ENCODE measurements at places on chromosomes 16 and 17. TPM values are rescaled to one million over a fixed set of nuclear protein-coding genes. Genes with fewer than 3 reads are reported as not detected.

DNA sequence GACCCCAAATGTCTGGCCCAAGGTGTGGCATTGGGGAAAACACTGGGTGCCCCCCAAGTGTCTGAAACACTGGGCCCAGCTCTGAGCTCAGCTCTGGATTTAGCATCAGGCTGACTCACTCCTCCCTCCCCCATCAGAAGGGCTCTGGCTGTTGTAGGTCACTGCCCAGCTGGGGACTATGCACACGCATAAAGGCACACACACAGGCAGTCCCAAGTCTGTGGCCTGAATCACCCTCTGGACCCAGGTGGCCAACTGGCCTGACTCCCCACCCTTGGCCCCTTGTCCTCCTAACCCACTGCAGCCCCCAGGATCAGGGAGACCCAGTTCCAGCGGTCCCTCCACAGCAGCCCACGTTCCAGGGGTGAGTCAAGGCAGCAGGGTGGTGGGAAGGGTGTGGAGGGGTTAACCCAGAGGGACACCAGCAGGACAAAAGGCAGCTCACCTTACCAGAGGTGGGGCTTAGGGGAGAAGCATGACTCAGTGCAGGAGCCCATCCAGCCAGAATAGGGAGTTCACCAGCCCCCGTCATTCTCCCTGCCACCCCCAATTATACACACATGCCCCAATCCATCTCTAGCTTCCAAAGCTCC is 47.0 kb downstream of the MYO18A start:
- DNase-seq, result no peak

The PITPNM3 gene
- polyA plus RNA-seq, result 0.12 TPM

GRCh38 chr17:56595831-56596690 is 2.6 kb downstream of the NOG start:
- DNase-seq, result no peak

The ABI3 gene
- polyA plus RNA-seq, result 8.1 TPM

The TM4SF5 gene
- not detected for polyA plus RNA-seq

The SLC16A11 gene
- polyA plus RNA-seq, result 2.1 TPM

DNA sequence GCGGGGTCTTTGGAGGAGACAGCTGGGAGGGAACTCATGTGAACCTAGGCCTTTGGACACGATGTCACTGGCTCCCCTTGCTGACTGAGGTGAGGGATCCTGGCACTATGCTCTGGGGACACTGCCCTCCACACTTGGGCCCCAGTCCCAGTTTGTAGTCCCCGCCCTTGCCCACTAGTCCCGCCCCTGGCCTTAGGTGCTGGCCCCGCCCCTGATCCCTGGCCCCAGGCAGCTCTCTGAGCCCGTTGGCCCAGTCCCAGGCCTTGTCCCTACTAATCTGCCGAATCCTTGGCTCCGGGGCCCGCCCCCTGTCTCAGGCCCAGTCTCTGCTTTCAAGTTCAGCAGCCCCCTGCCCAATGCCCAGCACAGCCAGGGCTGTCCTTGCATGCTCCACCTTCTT is 61.0 kb downstream of the SMPD3 start:
- no peak for DNase-seq

DNA sequence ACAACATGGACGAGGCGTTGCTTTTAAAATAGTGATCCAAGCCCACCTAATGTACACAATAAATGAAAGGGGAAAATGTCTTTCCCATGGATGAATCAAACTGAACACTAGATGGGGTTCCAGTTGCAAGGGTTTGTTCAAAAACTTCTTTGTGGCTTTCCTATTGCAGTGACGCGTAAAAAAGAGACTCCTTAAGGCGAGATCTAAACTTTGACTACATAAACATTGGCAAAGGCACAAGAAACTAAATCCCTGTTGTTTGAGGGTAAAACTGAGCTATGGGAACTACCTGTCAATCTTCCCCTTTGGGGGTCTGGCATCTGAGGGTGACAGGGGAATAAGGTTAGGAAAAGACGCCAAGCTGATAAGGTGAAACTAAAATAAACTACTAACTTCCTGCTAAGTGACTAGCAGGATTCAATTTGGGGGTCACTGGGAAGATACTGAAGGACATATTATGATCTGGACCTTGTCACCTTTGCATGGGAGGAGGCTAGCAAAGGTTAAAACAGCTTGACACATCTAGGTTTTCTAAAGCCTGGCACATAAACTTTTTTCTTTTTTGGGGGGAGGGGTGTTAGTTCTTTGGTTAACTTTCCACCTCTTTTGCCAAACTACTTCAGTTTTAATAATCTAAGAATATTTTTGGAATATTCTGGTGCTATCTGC is 4.7 kb downstream of the SALL1 start:
- DNase-seq, result no peak

The P3H4 gene
- 0.39 TPM for polyA plus RNA-seq

- no peak for DNase-seq
Observed at GRCh38 chr17:76378548-76379274, 5.7 kb upstream of the SPHK1 start.

- DNase-seq, result peak; percentile 83
Observed at GRCh38 chr17:40355123-40355803, 9.3 kb downstream of the GJD3 start.
